Activated naive CD8-positive, alpha-beta T cell treated with anti-CD3 and anti-CD28 coated beads, Interleukin-2, amount 50 U/mL, for 16 hours (primary cell): ENCODE measurements at places on chromosomes 4 and X.

DNA sequence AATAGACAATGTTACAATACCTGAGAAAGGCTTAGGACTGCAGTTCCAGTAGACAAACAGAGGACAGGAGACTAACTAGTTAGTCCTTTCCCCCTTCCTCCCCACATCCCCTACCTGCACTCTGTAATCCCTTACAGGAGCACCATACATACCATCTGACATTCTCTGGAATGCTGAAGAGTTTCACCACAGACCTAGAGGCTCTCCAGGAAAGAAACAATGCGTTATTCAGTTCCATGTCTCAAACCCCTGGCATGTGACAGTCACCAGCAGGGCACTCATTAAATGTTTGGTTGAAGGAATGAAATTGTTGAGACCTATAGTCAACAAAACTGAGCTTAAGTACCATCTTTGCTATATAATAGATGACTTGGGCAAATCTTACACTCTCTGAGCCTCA, 100.2 kb upstream of the USP38 start:
- no peak for DNase-seq

DNA sequence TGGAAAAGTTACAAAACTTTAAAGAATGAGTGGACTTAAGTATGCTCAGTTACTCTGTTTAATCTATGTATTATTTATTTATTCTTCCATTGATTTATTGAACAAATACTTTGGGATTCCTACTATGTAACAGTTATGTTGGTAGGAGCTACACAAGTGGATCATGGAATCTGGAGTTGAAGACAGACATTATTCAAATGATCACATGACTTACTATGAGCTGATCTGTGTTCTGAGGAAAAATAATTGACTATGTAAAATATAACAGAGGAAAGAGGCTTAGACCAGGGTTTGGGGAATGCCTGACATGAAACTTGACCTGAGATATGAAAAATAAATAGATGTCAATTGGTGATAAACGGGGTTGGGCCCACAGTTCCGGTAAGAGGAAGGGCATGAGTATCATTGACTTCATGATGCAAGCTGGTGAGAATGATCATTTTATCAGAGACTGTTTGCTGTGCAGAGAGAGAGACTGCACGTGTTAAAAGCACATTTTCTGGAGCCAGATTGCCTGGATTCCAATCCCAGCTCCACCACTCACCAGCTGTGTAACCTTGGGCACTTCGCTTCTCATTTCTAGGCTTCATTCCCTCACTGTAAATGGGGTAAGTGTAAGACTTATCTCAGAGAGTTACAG, 179.0 kb downstream of the SPCS3 start:
- DNase-seq = no peak

GRCh38 chr4:24219209-24219608, 329.4 kb upstream of the PPARGC1A start:
- DNase-seq = no peak

DNA sequence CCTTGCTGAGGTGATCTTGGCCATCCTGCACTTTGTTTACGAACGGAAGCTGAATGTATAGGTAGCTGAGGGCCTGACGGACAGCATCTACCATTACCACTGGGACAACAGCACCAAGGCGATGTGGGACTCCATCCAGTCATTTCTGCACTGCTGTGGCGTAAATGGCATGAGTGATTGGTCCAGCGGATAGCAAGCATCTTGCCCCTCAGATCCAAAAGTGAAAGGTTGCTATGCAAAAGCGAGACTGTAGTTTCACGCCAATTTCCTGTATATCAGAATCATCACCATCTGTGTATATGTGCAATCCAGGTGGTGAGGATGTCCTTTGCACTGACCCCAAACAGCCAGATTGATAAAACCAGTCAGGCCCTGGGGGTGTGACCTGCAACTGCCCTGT, 4.2 kb upstream of the PYURF start:
- DNase-seq = no peak

- no peak for DNase-seq
Measured at GRCh38 chr4:75004755-75005668, 72.1 kb downstream of the PARM1 start.

GRCh38 chrX:41913476-41913875, 9.9 kb downstream of the CASK start:
- no peak for DNase-seq

DNA sequence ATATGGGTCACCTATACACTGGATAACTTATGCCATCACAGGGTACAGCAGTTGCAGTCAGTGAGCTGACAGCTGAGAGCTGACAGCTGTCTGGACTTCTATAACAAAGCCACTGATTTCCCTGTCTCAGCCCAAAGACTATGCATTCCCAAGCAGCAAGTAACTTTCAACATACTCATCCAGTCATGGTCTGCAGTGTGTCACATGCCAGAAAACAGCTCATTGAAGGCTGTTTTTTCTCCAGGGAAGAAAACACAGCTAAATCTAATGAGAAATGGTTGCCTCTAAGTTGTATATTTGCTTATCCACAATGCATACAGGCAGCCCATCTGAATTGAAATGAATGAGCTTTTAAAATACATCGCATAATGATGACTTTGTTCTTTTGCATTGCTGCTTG, 6.3 kb downstream of the KIAA1210 start:
- no peak for DNase-seq
